ENCODE measurements at places on chromosomes 12 and 14.
A peak's percentile ranks its signal among the peaks of the same experiment; 100 is the strongest.

DNA sequence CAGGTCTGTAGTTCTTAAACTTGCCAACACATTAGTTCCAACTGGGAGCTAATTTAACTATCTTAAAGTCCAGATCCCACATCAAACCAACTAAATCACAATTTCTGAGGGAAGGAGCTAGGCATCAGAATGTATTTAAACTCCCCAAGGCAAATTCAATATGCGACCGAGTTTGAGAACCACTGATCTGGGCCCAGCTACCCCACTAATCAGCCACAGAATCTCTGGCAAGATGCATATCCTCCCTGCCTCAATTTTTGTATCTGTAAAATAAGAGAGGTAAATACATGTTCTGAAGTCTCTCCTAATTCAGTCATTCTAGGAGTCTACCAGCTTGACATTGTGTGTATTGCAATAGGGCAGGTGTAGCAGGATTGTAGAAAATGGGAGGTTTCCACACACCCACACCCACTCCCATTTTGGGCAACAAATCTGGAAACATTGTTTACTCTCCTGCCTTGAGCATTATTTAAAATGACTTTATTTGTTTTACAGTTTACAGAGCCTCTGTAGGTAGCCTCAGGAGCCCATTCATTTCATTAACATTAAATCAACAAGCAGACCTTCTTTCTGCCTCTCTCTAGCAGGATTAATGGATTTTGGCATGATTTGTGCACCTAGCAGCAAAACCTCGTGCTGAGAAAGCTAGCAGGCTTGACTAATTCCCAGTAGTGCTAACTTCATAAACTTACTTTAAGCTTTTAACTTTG is 15.6 kb downstream of the LGR5 start:
- no peak for DNase-seq

DNA sequence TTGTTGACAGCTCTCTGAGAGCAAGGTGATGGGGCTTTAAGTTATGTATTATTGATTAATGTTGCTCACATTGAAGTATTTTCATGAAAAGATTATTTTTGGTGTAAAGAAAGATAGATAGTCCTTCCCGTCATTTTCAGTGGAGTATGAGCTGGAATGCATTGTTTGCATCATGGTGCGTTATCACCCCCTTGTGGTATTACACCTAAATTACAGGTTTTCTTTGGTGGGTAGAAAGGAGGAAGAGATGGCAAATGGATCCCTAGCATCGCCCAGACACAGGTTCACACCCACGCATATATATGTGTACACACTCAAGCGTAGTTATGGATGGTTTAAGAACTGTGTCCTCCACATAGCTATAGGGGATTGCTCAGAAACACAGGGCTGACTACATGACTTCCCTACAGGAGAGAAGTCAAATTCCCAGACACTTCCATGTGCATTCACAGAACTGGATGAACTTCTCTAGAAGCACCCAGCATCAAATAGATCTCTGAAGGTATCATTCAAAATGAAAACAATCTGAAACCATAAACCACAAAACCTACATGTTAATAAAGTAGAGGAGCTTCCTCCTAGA is 14.4 kb upstream of the SERPINA10 start:
- DNase-seq = no peak

DNA sequence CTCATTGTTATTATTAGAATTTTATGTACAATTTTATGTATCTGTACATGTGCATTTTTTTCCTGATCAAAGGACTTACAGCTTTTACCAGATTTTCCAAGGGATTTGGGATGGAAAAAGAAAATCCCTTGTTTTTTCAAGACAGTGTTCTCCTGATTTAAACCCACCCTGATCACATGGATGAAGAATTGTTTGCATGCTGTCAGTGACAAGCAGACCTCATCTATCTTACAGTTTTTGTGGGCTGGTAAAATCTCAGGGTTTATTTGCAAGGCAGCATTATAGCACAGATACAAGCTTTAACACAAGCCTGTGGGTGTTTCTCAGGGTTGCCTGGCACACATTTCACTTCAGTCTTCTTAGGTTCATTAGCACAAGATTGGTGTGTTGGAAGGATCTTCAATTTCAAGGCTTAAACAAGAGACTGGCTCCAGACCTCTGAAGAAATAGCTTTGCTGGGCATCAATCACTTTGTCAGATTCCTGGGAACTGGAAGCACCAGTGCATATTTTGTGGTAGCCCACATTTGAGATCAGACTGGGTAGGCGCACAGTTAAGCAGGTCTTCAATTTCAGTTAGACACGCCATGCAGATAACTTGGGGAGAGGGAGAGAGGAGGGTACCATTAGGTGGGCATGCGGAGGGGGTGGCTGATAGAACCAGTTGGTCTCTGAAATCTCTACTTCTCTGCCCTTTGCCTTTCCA is 118.0 kb downstream of the TBX5 start:
- DNase-seq = no peak

DNA sequence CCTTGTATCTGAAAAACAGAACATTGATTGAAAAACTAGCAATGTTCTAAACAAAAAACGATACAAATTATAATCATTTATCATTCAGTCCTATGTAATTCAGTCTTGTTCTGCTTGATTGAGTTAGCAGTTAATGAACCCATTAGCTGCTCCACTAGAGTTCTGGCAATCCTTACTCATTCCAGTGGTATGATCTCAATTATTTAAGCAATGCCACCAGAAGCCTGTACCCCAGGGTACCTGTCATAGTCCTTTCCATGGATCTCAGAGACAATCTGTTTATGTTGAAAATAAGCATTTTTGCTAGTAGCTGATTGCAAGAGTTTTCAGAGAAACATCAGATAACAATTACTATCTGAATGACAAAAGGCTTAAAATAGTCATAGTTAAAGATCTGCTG is 115.9 kb downstream of the UNC79 start:
- DNase-seq = no peak

- no peak for DNase-seq
Observed at GRCh38 chr12:123499332-123499731, 34.2 kb downstream of the RILPL1 start.

- DNase-seq = no peak
Observed at GRCh38 chr12:68780731-68781130, 27.2 kb upstream of the MDM2 start.

DNA sequence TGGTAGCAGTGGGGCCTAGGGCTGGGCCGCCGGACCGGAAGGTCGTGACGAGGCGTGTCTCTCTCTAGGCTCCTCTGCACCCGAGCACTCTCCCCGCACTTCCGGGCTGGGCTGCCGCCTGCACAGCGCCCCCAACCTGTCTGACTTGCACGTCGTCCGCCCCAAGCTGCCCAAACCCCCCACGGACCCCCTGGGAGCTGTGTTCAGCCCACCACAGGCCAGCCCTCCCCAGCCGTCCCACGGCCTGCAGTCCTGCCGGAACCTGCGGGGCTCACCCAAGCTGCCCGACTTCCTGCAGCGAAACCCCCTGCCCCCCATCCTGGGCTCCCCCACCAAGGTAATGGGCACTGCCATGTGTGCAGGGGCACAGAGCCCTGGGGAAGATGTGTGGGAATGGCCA is 13.3 kb upstream of the PUS1 start:
- DNase-seq = no peak

GRCh38 chr12:86148071-86148470 is 108.1 kb downstream of the MGAT4C start:
- no peak for DNase-seq

DNA sequence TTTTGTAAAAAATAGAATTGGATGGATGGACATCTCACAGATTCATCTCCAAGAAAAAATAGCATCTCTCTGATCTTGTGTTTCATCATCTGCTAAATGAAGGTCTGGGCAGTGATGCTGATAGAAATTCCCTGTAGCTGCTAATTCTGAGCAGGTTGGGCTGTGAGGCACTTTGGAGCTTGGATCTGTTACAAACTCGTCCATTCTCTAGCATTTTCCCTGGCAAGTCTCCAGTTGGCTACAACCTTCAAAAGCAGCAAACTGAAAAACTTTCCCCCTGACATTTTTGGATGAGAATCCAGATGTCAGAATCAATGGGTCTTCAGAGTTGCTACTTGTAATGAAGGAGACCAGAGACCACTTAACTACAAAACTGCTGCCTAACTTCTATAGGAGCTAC is 72.7 kb downstream of the TPH2 start:
- DNase-seq = no peak

DNA sequence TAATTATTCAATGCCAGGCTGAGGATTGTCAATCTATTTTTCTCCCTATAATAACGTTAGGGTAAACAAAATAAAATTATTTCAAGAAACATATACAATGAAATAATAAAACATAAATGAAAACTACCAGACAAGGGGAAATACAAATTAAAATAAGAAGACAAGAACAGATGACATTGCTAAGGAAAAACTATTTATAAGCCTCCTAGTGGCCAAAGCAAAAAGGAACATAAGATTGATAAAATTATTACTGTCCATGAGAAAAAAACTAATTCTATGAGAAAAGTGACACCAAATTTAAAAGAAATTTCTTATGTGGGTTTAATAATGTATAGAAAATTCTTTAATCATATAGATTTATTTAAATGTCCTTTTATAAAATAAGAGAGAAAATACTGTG is 294.7 kb downstream of the TTC6 start:
- DNase-seq = no peak

DNA sequence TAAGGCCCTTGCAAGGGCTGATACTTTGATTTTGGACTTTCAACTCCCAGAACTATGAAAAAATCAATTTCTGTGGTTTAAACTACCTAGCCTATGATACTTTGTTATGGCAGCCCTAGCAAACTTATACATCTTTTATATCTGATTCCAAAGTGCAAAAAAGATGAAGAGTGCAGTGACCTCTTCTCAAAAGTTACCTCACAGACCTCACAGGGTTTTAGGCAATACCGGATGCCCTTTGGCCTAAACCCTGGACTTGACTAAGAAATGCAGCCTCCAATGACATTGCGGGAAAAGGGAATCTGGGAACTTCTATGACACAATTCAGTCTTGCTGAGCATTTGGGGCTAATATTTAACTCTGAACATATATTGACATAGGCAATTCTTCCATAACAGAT is 63.3 kb downstream of the IGF1 start:
- no peak for DNase-seq

- DNase-seq = no peak
Observed at GRCh38 chr14:83940253-83940652, 1589.7 kb upstream of the FLRT2 start.

DNA sequence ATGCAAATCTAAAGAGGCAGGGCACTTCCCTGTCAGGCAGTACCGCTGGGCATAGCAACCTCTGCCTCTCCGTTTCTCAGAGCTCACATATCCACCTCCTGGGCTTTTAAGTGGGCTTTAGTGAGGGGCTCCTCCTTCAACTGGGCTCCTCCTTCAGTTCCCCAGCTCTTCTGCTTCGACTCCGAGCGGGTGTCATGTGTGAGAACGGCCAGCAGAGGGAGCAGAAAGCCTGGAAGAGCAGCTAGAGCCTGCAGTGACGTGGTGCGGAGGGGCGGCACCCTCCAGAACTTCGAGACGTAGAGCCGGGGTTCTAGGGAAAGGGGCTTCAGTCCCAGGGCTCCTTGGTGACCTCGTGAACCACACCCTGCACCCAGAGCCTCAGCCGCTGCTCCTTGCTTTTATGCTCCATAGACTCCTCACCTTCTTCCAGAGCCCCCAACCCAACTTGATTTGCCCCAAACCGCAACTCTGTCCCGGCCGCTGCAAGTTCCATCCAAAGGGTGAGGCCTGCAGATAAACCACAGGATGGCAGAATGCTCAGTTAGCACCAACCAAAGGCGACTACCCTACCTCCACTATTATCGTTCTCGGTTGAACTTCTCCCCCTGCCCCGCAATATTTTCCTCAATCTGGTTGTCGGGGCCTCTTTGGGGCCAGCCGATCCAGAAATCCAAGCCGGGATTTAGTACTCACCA is 383 bp upstream of the GLI1 start:
- peak; percentile 92 for DNase-seq

GRCh38 chr12:20489645-20490044 is 121.3 kb downstream of the PDE3A start:
- no peak for DNase-seq

- DNase-seq = no peak
Observed at GRCh38 chr12:98002887-98003493, 512.4 kb upstream of the TMPO start.

- no peak for DNase-seq
Observed at GRCh38 chr12:7872566-7873319, at the start of gene SLC2A14. TSS of gene SLC2A14 (minus strand) at chr12:7872915. CDS start at chr12:7869880, 3,035 bp downstream.

DNA sequence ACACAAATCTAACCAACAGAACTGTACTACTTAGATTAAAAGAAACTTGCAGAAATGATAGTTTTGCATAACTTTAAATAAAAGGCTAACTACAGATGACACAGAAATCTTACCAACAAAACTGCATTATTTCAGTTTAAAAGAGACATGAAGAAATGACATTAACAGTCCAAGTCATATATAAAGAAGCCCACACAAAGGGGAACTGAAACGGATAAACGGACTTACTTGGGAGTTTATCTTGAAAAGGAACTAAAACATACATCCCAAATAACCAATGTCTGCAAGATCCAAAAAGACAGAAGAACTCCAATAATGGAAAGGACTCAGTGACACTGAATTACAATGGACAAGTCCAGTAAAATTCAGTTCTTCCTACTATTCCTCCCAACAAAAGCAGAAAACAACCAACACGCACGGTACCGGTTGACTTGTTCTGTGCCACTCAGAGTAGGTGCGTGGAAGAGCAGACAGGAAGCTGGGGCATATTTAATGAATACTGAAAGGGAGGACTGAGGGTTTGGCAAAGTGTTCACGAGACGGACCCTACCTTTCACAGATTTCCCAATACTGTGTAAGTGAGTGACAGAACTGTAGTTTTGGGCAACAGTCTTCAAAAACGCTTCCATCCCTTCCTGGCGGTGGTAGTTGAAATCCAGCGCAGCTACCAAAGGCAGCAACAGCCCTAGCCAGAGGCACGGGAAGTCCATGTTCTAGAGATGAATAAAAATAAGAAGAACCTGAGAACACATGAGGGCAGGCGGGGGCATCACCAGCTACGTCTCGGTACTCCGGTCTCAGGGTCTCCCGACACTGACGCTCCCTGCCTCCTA is 627 bp downstream of the CPM start:
- DNase-seq = no peak

- DNase-seq = no peak
Observed at GRCh38 chr12:102479099-102479885, 1.1 kb downstream of the IGF1 start.

DNA sequence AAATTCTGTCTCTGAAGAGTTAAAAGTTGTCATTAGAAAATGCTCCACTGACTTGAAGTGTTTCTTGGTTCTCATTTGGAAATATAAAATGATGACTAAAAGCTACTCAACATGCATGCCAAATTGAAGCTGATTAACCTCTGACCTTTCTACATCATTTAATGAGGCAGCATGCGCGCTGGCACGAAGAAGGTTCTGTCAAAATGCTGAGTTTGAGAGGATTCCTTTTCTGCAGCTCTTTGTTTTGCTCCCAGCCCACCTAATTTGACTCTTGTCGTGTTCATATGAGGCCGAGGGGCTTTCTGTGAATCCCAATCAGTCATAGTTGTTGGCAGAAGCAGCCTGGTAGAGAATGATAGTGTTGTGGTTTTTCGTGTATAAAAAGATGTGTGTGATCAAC is 153.4 kb downstream of the BRMS1L start:
- DNase-seq = no peak
